ENCODE measurements at places on chromosomes 3 and 15.

DNA sequence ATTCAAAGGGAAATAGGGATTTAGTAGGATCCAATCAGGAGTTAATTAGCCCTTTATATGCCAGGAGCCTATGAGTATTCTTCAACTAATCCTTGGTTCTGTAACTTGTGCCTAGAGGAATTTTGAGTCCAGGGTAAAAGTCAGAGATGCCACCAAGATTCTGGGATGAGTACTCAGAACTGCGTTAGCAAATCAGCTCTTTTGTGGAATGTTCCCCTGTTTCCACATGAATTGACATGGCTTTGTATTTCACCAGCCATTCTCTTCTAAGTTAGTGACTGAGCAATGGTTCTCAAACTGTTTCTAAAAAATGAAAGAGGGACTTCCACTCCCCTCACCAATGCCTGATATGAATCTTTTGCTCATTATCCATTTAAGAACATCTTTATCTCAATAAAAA lies 508.7 kb downstream of the SOX2 start:
- no peak for DNase-seq

DNA sequence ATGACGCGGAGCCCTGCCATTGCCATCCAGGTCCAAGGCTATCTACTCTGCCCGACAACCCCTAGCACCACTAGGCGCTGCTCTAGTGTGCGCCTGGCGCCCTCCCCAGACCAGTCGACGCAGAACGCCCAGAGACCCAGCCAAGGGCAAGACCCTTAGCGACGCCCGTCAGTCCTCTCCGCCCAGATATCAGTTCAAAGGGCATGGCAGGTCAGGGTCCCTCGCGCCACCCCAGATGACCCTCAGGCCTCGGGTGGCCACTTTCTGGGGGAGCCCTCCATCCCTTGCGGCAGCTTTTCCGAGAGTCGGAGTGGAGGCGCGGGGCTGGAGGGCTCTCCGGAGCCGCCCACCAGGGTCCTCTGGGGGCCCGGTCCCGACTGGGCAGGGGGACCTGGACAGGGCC lies 371 bp upstream of the CLSTN2 start:
- no peak for DNase-seq

- DNase-seq, result no peak
Measured at GRCh38 chr3:133282236-133282635, 117.6 kb upstream of the BFSP2 start.

GRCh38 chr3:181941250-181941649 lies 229.5 kb downstream of the SOX2 start:
- no peak for DNase-seq

DNA sequence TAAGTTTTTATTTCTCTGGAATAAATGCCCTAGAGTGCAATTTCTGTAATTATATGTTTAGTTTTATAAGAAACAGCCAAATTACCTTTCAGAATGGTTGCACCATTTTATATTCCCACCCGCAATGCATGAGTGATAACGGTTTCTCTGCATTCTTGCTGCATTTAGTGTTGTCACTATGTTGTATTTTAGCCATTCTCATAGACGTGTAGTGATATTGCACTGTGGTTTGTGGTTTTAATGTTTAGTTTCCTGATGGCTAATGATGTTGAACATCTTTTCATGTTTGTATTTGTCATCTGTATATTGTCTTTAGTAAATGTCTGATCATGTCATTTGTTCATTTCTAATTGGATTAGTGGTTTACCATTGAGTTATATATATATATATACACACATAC lies 73.0 kb upstream of the GOLIM4 start:
- DNase-seq, result no peak
